ENCODE measurements at places on chromosomes 6 and 20. TPM values are rescaled to one million over a fixed set of nuclear protein-coding genes. Genes with fewer than 3 reads are reported as not detected.

- H3K4me3 ChIP-seq, result no peak overlapping the region
- no peak for DNase-seq
- no peaks in the 10 kb centered on the region for H3K27me3 ChIP-seq
- H3K27ac ChIP-seq, result no peak overlapping the region
- H3K4me1 ChIP-seq, result peaks cover 5% of the 10 kb centered on the region
Observed at GRCh38 chr20:2236256-2236655, 59.5 kb upstream of the TGM3 start.

DNA sequence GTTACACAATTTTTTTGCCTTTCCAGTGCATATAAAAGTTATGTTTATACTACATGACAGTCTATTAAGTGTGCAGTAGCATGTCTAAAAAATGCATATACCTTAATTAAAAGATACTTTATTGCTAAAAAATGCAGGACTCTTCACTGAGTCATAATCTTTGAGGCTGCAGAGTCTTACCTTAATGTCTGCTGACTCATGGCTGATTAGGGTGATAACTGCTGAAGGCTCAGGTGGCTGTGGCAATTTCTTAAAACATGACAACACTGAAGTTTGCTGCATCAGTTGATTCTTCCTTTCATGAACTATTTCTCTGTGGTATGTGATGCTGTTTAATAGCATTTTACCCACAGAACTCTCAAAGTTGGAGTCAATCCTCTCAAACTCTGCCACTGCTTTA lies 19.1 kb downstream of the ZSCAN23 start:
- H3K4me1 ChIP-seq, result no peaks in the 10 kb centered on the region
- no peak overlapping the region for H3K4me3 ChIP-seq
- H3K27me3 ChIP-seq, result no peaks in the 10 kb centered on the region
- H3K27ac ChIP-seq, result no peak overlapping the region
- no peak for DNase-seq

- no peaks in the 10 kb centered on the region for H3K27me3 ChIP-seq
- DNase-seq, result no peak
- H3K4me1 ChIP-seq, result no peaks in the 10 kb centered on the region
- H3K4me3 ChIP-seq, result no peak overlapping the region
Observed at GRCh38 chr20:54456423-54456822, 19.0 kb upstream of the DOK5 start.

DNA sequence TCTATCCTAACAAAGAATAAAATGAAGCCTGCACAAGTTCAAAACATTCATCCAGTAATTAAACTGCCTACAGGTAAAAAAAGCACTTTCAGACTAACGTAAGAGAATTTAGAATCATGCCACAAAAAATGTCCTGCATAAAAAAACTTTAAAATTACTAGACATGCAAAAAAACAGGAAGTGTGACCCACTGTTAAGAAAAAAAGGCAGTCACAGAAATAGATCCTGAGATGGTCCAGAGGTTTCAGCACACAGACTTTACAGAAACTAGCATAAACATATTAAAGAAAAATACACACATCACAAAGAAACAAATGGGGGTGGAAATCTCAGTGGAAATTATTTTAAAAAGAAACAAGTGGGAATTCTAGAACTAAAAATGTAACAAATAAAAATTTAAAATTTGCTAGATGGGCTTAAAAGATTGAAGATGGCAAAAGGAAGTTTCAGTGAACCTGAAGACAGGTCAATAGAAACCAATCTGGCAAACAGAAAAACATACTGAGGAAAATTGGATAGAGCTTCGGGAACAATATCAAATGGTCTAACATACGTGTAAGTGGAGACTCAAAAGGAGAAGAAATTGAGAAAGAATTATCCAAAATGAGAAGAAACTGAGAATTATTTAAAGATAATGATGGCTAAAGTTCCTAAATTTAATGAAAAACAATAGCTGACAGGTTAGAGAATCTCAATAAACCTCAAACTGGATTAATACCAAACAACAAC lies 3.4 kb upstream of the ZNF133 start:
- H3K27me3 ChIP-seq, result no peaks in the 10 kb centered on the region
- no peak overlapping the region for H3K27ac ChIP-seq
- H3K4me1 ChIP-seq, result peaks cover 10% of the 10 kb centered on the region
- no peak overlapping the region for H3K4me3 ChIP-seq
- DNase-seq, result no peak
- no peaks in the 10 kb centered on the region for H3K36me3 ChIP-seq

GRCh38 chr20:36471885-36472636 lies 69.3 kb upstream of the MYL9 start:
- DNase-seq, result no peak
- no peak overlapping the region for H3K27ac ChIP-seq
- no peaks in the 10 kb centered on the region for H3K36me3 ChIP-seq
- H3K27me3 ChIP-seq, result no peaks in the 10 kb centered on the region

- no peaks in the 10 kb centered on the region for H3K4me1 ChIP-seq
- H3K27me3 ChIP-seq, result no peaks in the 10 kb centered on the region
- no peaks in the 10 kb centered on the region for H3K36me3 ChIP-seq
- H3K4me3 ChIP-seq, result peak overlapping the region; percentile 63
- DNase-seq, result peak; percentile 35
Observed at GRCh38 chr6:34237722-34238584, 1.3 kb downstream of the HMGA1 start.

DNA sequence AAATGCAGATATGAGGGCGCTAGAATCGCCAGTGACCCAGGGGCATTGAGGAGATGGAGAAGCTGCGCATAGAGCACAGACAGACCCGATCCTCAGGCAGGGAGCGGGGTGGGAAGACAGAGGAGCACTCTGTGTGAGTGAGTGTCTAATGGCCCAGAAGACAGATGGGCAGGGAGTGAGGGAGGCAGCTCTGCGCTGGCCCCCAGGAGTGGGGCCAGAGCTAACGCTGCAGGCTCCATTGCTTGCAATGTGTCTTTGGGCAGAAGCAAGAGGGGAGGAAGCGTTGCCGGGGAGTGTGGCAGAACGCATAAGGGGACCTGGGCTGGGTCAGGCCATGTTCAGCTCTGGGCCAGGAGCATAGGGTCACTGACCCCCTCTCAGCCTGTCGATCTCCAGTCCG lies 207.0 kb downstream of the TBXT start:
- H3K27ac ChIP-seq, result no peak overlapping the region
- H3K4me3 ChIP-seq, result no peak overlapping the region
- no peaks in the 10 kb centered on the region for H3K4me1 ChIP-seq
- H3K27me3 ChIP-seq, result no peaks in the 10 kb centered on the region

- H3K4me3 ChIP-seq, result peak overlapping the region; percentile 38
- H3K27me3 ChIP-seq, result no peaks in the 10 kb centered on the region
- H3K36me3 ChIP-seq, result no peaks in the 10 kb centered on the region
- H3K27ac ChIP-seq, result no peak overlapping the region
- no peak for DNase-seq
Observed at GRCh38 chr6:56852260-56853010, 102.5 kb upstream of the BEND6 start.

GRCh38 chr20:51127713-51128112 lies 104.8 kb upstream of the KCNG1 start:
- no peaks in the 10 kb centered on the region for H3K27me3 ChIP-seq
- DNase-seq, result no peak
- no peaks in the 10 kb centered on the region for H3K36me3 ChIP-seq
- no peak overlapping the region for H3K27ac ChIP-seq
- H3K4me3 ChIP-seq, result no peak overlapping the region

DNA sequence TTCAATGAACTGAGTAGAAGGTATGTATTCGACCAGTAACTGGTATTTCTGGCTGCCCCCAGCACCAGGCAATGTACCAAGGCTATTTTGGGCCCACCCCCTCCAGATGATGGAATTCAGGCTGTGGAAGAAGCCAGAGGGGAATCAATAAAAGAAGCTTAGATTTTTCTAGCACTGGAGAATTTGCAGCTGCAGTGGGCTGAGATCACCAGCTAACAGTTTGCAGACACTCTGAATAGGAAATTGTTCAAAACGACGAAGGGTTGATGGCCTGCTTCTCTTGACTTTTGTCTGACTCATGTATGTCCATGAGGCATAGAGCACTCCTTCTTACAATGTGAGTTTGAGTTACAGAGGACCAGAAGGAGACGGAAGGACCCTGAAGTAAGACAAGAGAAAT lies 32.4 kb upstream of the FBXO9 start:
- H3K27me3 ChIP-seq, result no peaks in the 10 kb centered on the region
- H3K36me3 ChIP-seq, result peaks cover 2% of the 10 kb centered on the region
- no peak overlapping the region for H3K4me3 ChIP-seq
- H3K4me1 ChIP-seq, result peaks cover 9% of the 10 kb centered on the region
- no peak for DNase-seq

GRCh38 chr20:18835466-18836256 lies 22.1 kb downstream of the SCP2D1 start:
- DNase-seq, result no peak
- H3K4me3 ChIP-seq, result no peak overlapping the region
- H3K27me3 ChIP-seq, result no peaks in the 10 kb centered on the region
- no peaks in the 10 kb centered on the region for H3K4me1 ChIP-seq
- no peak overlapping the region for H3K27ac ChIP-seq

DNA sequence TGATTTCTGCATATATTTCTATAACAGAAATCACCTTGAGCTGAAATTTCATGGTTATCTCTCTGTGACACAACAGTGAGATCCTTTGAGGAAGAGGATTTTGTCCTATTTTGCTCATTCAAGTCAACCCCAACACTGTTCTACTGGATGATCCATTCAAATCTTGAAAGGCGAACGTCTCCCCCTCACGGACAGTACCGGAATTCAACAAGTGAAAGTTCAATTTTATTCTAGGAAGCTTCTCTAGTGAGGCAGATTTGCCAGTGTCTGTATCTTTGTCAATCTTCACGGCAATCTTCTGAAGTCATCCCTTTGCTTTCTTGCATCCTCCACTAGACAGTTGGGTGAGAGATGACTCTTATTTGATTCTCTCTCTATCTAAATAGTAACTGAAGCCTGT lies 91.7 kb upstream of the PDE7B start:
- no peaks in the 10 kb centered on the region for H3K27me3 ChIP-seq
- DNase-seq, result no peak
- H3K27ac ChIP-seq, result no peak overlapping the region
- no peak overlapping the region for H3K4me3 ChIP-seq
- H3K36me3 ChIP-seq, result no peaks in the 10 kb centered on the region

- no peaks in the 10 kb centered on the region for H3K36me3 ChIP-seq
- H3K4me3 ChIP-seq, result no peak overlapping the region
- no peak for DNase-seq
- H3K4me1 ChIP-seq, result no peaks in the 10 kb centered on the region
- H3K27ac ChIP-seq, result no peak overlapping the region
- no peaks in the 10 kb centered on the region for H3K27me3 ChIP-seq
Observed at GRCh38 chr6:118198746-118199145, 291.7 kb downstream of the SLC35F1 start.

DNA sequence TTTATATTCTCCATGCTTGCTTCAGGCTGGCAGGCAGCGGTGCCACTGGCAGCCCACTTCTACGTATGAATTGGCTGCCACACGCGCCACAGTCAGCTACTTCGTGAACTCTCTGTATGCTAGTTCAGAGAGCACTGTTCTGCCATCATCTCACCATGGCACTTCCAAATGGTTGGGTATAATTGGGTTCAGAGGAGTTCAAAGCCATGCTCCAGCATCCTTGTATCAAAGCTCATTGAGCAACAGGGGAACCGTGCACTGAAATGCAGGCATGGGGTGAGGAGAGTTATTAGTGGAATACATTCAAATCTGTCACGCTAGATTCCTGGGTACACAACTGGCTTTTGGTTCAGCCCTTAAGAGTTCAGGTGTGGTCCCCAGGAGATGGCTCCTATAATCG lies 519.9 kb upstream of the NOX3 start:
- no peak overlapping the region for H3K4me3 ChIP-seq
- H3K27ac ChIP-seq, result no peak overlapping the region
- H3K36me3 ChIP-seq, result no peaks in the 10 kb centered on the region
- no peaks in the 10 kb centered on the region for H3K27me3 ChIP-seq

GRCh38 chr6:92408350-92408749 lies 1011.0 kb downstream of the EPHA7 start:
- DNase-seq, result no peak
- no peaks in the 10 kb centered on the region for H3K4me1 ChIP-seq
- H3K36me3 ChIP-seq, result no peaks in the 10 kb centered on the region

DNA sequence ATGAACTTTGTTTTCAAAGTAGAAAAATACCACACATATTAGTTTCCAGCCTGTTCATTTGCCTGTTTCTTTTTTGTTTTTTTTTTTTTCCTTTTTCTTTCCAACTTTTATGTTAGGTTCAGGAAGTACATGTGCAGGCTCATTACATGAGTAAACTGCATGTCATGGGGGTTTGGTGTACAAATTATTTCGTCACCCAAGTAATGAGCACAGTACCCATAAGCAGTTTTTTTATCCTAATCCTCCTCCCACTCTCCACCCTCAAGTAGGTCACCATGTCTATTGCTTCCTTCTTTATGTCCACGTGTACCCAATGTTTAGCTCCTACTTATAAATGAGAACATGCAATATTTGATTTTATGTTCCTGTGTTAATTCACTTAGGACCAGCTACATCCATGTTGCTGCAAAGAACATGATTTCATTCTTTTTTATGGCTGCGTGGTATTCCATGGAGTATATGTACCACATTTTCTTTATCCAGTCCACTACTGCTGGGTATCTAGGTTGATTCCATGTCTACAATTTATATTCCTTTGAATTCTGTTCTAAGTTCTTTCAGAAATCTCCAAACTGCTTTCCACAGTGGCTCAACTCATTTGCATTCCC lies 31.8 kb downstream of the SNX14 start:
- no peak overlapping the region for H3K27ac ChIP-seq
- no peak overlapping the region for H3K4me3 ChIP-seq
- H3K4me1 ChIP-seq, result no peaks in the 10 kb centered on the region
- DNase-seq, result no peak
- no peaks in the 10 kb centered on the region for H3K36me3 ChIP-seq
- H3K27me3 ChIP-seq, result no peaks in the 10 kb centered on the region

GRCh38 chr20:10497283-10497682 lies 62.2 kb downstream of the SLX4IP start:
- peaks cover 2% of the 10 kb centered on the region for H3K4me1 ChIP-seq
- no peak overlapping the region for H3K4me3 ChIP-seq
- no peak for DNase-seq
- no peaks in the 10 kb centered on the region for H3K27me3 ChIP-seq

GRCh38 chr20:17868700-17869231 lies 99.8 kb downstream of the SNX5 start:
- peak; percentile 17 for DNase-seq
- no peak overlapping the region for H3K4me3 ChIP-seq
- peaks cover 7% of the 10 kb centered on the region for H3K4me1 ChIP-seq
- no peaks in the 10 kb centered on the region for H3K27me3 ChIP-seq
- H3K36me3 ChIP-seq, result no peaks in the 10 kb centered on the region
- H3K27ac ChIP-seq, result no peak overlapping the region

DNA sequence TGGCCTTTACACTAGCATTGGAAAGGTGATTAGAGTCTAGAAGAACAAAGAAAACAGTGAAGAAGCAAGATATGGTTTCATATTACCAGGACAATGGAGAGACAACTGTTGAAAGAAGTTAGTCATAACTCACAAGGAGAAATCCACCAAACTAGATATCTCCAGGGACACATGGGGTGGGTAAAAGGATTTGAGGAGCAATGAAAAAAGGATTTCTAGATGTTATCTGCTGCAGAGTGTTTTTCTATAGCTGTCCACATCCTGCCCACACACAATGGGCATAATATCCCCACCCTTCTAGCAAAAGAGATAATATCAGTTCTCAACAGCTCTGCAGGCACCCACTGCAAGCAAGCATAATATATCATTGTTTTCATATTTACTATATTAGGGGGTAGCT lies 303.1 kb downstream of the HAO1 start:
- no peaks in the 10 kb centered on the region for H3K36me3 ChIP-seq
- no peak overlapping the region for H3K4me3 ChIP-seq
- H3K27me3 ChIP-seq, result no peaks in the 10 kb centered on the region
- no peak for DNase-seq

The LPIN3 gene
- 21.2 TPM for total RNA-seq

The ERVFRD-1 gene
- total RNA-seq, result not detected

The CLDN20 gene
- not detected for total RNA-seq

The FRMD1 gene
- total RNA-seq, result 0.48 TPM

The TMEM74B gene
- total RNA-seq, result 1.1 TPM

The OR12D3 gene
- total RNA-seq, result not detected

The CD83 gene
- total RNA-seq, result 23.1 TPM

The TMEM217 gene
- total RNA-seq, result 1.8 TPM

The ZBTB46 gene
- 11.4 TPM for total RNA-seq

The HSPA1L gene
- total RNA-seq, result 6.1 TPM

Data from ovary (tissue), 10 donors.